GM12891 (cell line): ENCODE measurements at places on chromosomes 16 and 17.

GRCh38 chr17:8785547-8786413 is 13.4 kb downstream of the MFSD6L start:
- DNase-seq = peak; percentile 42

DNA sequence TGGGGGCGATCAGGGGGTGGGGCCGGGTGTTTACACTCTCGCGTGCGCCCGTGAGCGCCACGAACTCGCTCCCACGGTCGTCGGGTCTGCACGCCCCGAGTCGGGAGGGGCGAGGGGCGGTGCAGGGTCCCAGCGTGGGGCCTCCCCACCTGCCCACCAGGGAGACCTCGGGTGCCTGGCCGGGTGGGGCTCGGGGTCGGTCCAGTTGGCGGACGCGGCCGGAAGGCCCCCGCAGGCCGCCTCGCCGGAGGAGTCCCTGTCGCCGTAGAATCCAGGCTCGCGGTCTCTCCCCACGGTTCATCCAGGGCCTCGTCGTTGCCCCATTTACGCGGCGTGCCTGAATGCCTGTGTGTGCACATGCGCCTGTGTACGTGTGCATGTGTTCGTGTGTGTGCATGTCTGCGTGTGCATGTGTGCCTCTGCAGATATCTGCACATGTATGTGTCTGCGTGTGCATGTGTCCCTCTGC is 510 bp upstream of the RAB40B start:
- no peak for DNase-seq

DNA sequence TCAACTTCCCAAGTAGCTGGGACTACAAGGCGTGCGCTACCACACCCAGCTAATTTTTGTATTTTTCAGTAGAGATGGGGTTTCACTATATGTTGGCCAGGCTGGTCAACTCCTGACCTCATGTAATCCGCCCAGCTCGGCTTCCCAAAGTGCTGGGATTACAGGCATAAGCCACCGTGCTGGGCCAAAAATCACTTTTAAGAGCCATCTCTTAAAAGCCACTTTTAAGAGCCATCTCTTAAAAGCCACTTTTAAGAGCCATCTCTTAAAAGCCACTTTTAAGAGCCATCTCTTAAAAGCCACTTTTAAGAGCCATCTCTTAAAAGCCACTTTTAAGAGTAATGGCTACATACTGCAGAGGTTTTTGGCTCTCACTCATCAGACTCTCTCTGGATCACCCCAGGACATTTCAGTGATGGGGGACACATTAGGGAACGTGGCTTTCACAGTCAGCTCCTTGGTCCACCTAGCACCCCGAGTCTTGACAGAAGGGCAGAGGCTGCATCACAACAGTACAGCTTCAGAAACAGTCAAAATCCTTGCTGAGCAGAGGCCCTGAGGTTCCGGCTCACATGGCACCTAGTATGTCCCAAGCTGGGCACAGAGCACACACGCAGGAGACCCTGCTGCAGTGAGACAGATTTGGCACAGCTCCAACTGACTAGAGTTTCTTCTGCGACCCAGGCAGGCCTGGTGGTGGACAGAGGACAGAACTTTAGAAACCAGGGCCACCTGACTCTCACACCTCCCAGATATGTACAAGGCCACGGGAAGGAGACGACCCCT is 23.6 kb downstream of the RANBP10 start:
- no peak for DNase-seq

- no peak for DNase-seq
Observed at GRCh38 chr16:56258508-56259424, 67.5 kb downstream of the GNAO1 start.

GRCh38 chr17:1058423-1059130 is 61.6 kb downstream of the TIMM22 start:
- DNase-seq = no peak
